Epithelial cell of proximal tubule (primary cell): ENCODE measurements at places on chromosomes 7 and 10. TPM values are rescaled to one million over a fixed set of nuclear protein-coding genes. Genes with fewer than 3 reads are reported as not detected.

DNA sequence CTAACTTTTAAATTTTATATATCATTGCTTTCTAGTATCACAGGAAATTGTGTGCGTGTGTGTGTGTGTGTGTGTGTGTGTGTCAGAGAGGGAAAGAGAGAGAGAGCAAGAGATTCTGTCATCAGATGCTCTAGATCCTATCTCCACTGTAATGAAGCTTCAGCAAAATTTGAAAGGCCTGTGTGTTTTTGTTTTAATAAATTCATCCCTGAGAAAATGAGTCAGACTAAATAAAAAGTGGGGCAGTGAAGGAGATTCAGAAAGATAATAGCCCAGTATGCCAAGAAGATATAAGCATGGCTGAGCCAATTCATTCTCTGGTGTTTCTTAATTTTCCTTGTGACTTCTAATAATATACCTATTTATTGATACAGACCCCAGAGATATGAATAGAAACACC, 184.2 kb upstream of the TMEM196 start:
- DNase-seq: no peak

GRCh38 chr10:113425541-113425951, 127.3 kb upstream of the HABP2 start:
- DNase-seq: no peak

DNA sequence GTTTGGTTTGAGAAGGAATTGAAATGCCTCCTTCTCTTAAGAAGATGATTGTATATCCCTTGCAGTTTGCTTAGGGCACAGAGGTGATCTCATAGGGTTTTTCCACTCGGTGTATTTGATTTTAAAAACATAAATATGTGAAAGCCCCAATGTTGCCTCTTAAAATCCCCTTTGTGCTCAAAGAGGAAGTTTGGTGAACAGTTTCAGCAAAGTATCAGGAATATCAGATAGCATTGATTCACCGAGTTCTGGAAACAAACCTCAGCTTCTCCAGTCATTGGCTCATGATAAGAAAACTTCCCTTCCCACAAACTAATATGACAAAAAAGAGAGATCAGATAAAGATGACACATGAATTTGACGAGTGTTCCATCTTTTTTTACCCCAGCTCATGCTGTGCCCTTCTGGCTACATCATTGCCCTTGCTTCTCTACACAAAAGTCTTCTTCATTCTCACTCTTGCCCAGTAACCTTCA, 20.1 kb upstream of the SMNDC1 start:
- DNase-seq: no peak

GRCh38 chr7:30252885-30253795, 31.3 kb upstream of the ZNRF2 start:
- DNase-seq: peak; percentile 52

Gene ADRA2A
- total RNA-seq: 0.06 TPM in 1 of 2 replicates, not detected in the other

Gene HELLS
- total RNA-seq: 42.3 and 71.1 TPM in 2 replicates

- DNase-seq: no peak
These were observed 13.7 kb downstream of the AHCYL2 start for GRCh38 chr7:129238546-129238945.

DNA sequence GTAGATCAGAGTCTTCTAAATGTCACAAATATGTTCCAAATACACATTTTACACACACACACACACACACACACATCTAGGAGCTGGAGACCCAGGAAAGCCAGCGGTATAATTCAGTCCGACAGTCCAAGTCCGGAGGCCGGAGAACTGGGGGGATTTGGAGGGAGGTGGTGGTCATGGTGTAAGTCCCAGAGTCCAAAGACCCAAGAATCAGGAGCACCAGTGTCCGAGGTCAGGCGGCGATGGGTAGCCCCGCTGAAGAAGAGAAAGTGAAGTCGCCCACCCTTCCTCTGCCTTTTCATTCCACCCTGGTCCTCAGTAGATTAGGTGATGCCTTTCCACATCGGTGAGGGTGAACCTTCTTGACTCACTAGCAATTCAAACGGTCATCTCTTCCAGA, 154.8 kb downstream of the CAMK1D start:
- no peak for DNase-seq

DNA sequence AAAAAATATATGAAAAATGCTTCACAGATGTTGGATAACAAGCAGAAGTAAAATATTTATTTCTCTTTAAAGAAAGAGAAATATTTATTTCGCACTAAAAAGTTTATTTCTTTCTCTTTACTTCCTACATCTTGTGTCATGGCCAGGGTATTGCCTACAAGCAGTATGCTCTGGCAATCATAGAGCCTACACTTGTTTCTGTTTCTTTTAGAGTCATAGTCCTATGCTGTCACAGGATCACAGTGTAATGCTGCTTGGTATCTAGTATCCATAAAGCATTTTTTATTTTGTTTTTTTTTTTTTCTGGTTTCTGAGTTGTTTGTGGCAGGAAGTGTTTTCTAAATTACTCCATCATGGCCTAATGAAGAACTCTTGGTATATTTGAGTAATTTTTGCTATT, 116.0 kb downstream of the ATRNL1 start:
- DNase-seq: no peak

DNA sequence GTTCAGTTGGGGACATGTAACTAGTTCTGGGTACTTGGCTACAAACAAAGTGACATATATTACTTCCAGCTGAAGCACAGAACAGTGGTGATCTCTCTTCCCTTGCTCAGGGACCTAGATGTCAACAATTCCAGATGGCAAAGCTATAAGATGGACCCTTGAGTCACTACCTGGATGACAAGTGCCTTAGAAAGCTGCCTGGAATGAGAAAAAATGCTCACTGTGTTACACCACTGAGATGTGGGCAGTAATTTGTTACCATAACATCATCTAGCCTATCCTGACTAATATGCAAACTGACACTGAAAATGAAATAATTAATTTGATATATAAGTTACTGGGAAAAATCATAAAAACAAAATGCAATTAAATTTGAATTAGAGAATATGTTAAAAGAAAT, 16.4 kb upstream of the CTTNBP2 start:
- no peak for DNase-seq

DNA sequence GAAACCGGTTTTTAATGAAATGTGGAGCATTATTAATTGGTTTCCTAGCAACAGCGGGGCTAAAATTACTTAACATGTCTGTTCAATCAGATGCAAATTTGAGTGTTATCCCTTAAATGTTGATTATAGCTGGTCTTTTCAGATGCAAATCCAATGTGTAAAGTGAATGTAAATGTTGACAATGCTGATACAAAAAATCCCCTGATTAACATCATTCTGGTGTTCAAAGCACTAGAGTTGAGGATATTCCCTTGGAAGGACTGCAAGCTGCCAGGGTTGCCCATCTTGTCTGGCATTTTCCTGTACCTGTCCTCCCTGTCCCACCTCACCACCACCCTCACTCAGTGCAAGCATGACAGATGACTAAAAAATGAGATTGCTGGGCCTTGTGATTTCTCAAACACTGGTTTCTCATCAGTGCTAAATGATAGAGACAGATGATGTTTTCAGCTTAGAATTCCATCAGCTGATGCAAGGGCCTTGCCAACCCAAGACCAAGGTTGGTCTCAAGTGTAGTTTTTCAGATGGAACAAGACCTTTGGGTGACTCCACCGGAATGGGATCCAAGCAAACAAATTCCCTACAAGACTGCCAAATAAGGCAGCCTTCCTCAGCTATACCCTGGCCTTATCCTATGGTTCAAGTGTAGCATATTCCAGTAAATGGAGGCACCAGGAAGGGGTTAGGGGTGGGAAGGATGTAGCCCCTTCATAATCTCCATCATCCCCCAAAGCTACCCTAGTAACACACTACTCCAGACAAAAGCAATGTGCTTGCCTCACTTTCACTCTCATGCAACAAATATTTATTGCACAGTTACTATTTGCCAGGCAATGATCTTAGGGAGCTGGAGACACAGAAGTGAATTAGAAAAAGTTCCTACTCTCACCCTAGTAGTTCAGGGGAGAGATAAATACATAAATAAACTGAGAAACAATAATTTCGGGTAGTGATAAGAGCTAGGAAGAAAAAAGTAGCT, 54.9 kb downstream of the JAZF1 start:
- no peak for DNase-seq

DNA sequence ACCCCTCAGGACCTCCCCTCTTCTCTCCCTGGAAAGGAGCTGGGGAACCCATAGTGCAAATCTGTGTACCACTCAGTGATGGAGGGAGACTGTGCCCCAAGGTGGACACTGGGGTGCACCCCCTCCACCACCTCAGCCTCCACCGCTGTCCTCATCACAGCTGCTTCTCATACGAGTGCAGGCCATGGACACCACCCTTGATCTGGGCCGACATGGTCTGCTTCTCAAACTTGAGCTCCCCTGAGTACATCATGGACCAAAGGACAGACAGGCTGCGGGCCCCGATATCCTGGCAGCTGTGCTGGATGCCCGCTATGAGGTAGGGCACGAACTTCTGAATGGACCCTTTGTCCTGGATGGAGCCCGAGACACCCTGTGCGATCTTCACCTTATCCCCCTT, 142.6 kb upstream of the KCNMA1 start:
- DNase-seq: no peak

DNA sequence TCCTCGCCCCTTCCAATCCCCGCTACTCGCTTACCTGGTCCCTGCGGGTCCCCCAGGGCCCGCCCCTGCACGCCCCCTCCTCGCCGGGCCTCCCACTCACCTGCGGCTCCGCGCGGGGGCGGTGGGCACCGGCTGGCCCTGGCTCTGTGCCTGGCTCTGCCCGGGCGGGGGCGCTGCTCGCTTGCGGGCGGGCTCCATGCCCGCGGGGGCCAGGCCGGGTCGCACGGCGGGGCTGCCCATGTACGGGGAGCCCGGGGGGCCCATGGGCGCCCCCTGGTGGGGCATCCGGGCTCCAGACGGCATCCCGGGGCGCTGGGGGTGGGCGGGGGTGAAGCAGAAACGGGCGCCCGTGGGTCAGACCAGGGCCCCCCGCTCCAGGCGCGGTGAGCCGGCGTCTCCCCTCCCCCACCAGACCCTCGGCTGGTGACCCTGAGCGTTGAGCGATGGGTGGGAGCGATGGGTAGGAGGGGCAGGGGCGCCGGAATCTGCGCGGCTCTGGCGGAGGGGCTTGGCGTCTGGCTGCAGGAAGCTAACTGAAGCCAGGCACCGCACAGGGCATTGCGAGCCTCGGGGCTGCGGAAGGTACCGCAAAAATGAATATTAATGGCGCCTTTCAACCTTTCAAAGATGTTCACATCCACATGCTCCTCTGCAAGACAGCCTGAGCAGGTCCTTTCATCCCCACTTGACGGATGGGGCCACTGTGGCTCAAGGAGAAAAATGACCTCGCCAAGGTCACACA, 3.0 kb downstream of the SMARCD3 start:
- DNase-seq: no peak

Gene CNTNAP2
- total RNA-seq: 2.7 and 9.2 TPM in 2 replicates

Gene PRSS37
- total RNA-seq: not detected in 2 replicates

- DNase-seq: no peak
These were observed 35.5 kb downstream of the GRID1 start for GRCh38 chr10:86330778-86331763.

DNA sequence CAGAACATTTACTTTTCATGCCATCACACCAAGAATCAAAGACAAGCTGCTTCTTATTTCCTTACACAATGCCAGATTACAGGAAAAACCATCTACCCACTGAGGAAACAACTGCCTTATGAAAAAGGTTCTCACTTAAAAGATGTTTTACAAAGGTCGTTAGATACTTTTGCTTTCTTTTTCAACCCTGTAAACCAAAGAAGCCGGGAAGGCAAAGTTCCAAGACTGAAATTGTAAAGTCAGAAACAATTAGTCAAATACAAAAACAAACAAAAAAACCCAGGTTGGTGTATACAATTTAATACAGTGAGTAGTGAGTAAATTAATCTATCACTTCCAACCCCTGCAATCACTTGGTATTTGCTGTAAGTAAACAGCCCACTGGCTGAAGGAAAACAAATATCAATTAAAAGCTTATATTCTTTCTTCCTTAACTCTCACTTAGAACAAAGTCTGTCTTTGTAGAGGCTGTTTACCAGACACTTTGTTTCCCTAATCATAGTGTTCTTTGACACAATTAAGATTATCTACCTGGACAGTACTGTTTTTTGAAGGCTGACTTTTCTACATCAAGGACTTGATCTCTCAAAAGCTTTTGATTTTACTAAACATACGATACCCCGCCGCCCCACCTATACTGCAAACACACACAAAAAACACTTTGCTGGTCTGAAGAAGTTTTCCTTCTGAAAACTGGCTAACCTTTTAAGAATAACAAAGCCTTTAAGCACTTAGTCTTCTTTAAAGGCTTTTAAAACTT, 18.1 kb downstream of the ERLIN1 start:
- no peak for DNase-seq

- no peak for DNase-seq
These were observed 101.7 kb upstream of the SVIL start for GRCh38 chr10:29736366-29737073.

Gene GIMAP8
- total RNA-seq: not detected in 2 replicates

Gene OTUD1
- total RNA-seq: 4.7 and 6.2 TPM in 2 replicates

- DNase-seq: no peak
These were observed 74.0 kb downstream of the ADCY1 start for GRCh38 chr7:45647967-45648670.

GRCh38 chr10:5195727-5196374, 786 bp upstream of the AKR1C4 start:
- no peak for DNase-seq
